Activated naive CD4-positive, alpha-beta T cell (primary cell): ENCODE measurements at places on chromosomes 4 and X.

GRCh38 chrX:139495324-139495723, 35.2 kb upstream of the F9 start:
- DNase-seq: no peak

DNA sequence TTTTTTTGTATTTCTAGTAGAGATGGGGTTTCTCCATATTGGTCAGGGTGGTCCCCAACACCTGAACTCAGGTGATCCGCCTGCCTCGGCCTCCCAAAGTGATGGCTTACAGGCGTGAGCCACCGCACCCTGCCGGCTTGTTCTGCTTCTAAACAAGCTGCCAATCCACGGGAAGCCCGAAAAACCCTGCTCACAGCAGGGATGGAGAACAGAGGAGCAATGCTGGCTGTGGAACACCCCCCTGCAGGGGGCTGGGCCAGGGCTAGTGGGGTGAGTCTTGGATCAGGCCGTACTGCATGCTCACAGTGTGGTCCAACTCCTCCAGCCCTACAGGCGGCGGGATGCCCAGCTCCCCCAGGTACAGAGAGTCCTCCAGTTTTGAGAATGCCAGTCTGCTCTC, 38.1 kb upstream of the ARHGAP6 start:
- DNase-seq: no peak

GRCh38 chrX:105543283-105543682, 279.1 kb upstream of the NRK start:
- DNase-seq: no peak

DNA sequence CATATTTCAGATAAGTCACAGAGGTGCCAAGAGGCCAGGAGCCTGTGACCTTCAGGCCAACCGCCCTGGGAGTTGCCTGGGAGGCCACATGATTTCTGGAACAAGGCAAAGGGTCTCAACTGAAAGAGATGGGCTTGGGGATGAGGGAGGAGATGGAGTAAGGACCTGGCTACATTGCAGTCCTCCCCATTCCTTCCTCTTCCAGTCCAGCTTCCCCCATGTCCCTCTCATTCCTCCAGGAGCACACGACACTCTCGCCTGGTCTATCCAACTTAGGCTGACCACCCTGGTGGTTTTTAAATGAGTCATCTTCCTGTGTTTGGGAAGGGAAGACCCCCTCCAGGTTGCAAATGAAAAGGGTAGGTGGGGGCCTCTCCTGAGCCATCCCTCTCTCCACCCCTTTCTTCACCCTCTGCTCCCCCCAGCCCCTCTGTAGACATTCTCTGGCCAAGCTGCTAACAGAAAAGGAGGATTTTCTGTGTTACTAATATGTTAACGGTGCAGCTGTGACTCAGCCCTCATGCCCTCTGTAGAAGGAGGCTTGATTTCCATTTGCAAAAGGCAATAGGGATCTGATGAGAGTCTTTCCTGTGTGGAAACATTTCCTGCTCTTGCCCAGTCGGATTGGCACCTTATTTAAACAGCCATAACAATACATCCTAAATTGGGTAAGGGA, 79.2 kb downstream of the RTL5 start:
- no peak for DNase-seq

GRCh38 chr4:127055357-127055756, 577.4 kb upstream of the INTU start:
- DNase-seq: no peak

DNA sequence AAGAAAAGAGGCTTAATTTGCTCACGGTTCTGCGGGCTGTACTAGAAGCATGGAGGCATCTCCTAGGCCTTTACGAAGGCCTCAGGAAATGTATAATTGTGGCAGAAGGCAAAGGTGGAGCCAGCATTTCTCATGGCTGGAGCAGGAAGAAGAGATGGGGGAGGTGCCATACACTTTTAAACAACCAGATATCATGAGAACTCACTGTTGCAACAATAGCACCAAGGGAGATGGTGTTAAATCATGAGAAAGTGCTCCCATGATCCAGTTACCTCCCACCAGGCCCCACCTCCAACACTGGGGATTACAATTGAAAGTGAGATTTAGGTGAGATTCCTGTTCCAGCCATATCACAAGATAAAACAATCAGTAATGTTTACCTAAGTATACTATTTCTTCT, 45.5 kb downstream of the MTHFD2L start:
- DNase-seq: no peak

- no peak for DNase-seq
Measured at GRCh38 chr4:1201851-1202525, 29.6 kb upstream of the SPON2 start.

DNA sequence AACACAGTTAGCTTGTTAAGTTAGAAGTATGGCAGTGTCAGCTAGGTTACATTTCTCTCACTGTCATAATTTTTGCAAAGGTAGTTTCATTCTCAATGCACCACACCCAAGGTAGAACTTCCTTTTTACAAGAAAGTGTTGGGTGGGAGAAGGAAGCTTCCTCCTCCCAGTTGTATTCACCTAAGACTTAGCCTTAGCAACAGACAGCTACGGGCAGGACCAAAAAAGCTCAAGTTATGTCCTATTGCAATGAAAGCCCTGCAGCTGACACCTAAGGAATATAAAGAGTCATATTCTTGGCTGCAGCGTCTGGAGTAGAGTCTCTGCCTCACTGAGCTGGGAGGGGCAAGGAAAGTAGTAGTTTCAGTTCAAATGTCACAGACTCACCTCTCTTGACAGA, 25.1 kb upstream of the PRDM8 start:
- no peak for DNase-seq

GRCh38 chr4:17702641-17703040, 78.8 kb downstream of the FAM184B start:
- no peak for DNase-seq

DNA sequence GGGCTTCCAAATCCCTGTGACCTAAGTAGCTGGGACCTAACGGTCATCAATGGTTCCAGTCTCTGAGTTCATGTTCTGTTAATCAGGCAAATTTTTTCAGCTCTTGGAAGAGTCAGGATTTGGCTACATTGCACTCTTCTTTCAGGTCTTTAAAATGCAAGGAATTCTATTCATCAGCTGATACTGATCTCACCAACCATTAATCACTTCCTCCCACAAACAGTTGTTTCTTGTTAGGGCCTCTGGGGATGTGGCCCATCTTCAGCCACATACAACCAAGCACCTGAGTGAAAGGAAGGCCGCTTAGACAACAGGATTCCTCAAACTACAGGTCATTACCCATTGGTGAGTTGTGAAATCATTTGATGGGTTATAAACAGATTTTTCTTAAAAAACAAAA, 71.7 kb downstream of the FANCB start:
- no peak for DNase-seq

- DNase-seq: no peak
Measured at GRCh38 chrX:74422576-74423288, 1.4 kb downstream of the SLC16A2 start.

GRCh38 chr4:177239878-177240277, 69.8 kb upstream of the NEIL3 start:
- DNase-seq: no peak

GRCh38 chr4:126318376-126318775, 1003.6 kb downstream of the FAT4 start:
- no peak for DNase-seq

- no peak for DNase-seq
Measured at GRCh38 chrX:128634754-128635153, 582.6 kb upstream of the ACTRT1 start.

DNA sequence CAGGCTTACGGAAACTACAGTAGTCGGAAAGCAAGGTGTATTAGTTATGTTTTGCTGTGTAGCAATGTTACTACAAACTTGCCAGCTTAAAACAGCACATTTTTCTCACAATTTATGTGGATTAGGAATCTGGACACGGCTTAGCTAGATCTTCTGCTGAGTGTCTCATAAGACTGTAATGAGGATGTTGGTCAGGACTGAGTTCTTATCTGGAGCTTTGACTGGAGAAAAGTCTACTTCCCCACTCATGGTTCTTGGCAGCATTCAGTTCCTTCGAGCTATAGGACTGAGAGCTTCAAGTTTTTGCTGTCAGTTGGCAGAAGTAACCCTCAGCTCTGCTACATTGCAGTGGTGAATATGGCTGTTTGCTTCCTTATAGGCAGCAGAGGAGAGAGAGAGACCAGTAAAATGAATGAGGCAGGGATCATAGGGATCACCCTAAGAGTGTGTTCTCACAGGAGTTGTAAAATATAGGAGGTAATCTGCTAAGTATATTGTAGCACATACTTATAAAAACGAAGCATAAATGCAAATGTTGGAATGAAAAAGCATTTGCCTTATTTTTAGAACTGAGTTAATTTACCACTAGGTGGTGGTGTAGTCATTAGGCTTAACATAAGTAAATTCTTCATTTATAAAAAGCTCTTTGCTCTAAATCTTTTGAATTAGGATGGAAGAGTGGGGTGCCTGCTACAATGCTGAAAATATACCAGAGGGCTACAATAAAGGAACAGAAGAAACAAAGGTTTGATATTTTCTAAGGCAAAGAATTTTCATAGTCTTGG, 38.6 kb downstream of the ALG13 start:
- DNase-seq: no peak

DNA sequence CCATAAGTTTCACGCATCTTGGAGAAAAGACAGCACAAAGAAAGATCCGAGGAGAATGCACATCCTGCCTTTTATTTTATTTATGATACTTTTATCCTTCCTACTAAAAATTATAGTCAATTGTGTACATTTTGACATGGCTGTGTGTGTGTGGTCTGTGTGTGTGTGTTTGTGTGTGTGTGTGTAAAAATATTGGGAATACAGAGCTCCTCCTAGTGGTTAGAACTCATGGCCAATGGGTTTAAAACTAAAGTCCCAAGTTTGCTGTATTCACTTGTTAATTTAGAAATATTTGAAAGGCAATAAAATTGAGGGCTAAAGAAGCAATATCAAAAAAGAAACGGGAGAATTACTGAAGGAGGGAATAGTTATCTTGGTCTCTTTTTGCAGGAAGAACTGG, 47.5 kb downstream of the NKX6-1 start:
- DNase-seq: no peak
